C1 segment of cervical spinal cord (tissue), 14 donors: ENCODE measurements at places on chromosomes 5 and 9.

- DNase-seq = no peak
These were observed 138.0 kb downstream of the TMEM232 start for GRCh38 chr5:110588286-110588980.

GRCh38 chr5:169577951-169578350 is 5.6 kb upstream of the SPDL1 start:
- DNase-seq = no peak

- no peak for DNase-seq
These were observed 64.8 kb downstream of the GRIN3A start for GRCh38 chr9:101673642-101674041.

GRCh38 chr5:112253478-112254250 is 165.4 kb downstream of the EPB41L4A start:
- no peak for DNase-seq

DNA sequence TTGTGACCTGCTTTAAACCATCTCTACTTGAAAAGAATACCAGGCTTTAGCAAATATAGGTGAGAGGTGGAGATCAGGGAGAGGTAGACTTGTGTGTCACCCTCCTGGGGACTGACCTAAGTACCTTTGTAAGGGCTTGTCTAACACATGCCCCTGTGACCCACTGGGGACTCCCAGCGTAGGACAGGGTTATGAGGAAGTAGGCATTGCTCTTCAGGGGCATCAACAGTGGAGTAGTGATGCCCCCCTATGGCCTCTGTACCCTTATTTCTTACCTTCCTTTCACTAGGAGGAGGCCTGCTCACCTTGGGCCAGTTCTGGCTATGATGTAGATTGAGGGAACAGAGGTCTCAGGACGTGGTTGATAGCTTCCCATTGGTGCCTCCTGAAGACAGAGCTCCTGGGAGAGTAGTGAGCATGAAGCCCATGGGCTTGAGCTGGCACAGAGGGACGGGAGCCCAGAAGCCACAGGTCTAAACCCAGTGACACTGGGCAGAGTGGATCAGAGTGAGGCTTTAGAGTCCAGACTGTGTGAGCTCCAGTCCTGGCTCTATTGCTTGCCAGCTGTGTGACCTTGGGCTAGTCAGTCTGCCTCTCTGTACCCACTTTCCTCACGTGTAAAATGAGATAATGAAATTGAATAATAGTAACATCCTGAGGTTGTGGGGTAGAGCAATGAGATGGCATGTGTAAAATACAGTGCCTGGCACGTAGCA is 191.7 kb downstream of the AOPEP start:
- DNase-seq = no peak

DNA sequence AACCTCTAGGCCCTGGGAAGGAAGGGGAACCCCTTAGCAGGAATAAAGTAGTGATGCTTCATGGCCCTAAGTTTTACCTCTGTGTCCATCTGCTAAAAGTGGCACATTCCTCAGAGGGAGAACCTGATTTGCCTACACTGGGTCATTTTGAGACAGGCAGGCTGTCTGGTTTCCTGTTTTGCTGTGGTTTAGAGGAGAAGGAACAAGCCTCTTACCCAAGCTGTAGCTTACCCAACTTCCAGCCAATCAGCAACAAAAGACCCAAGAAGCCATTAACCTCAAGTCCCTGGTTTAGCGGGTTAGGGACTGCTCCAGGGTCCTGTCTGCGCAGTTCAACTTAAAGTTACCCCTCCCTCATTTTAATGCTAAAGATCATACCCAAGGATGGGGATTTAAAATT is 411.0 kb downstream of the MAT2B start:
- DNase-seq = no peak

- no peak for DNase-seq
These were observed 70.7 kb downstream of the THBS4 start for GRCh38 chr5:80105698-80106439.

GRCh38 chr5:80871541-80871961 is 88.6 kb upstream of the RASGRF2 start:
- no peak for DNase-seq

DNA sequence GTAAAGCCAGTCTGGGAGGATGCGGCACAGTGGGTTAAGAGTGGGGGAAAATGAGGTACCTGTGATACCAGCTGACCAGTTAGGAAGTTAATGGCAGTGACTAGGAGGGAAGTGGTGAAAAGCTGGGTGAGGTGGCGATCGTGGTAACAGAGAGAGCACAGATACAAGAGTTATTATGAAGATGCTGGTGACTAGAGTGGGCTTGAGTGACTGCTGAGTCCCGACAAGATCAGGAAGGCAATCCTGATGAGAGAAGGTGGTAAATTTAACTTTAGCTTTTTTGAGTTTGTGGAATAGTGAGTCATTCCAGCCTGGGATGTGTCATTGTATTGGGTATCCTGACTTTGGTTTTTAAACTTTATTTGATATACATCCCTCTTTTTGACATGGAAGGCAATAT is 38.8 kb downstream of the CMYA5 start:
- no peak for DNase-seq

- DNase-seq = no peak
These were observed 421.9 kb upstream of the FTMT start for GRCh38 chr5:121429761-121430160.

DNA sequence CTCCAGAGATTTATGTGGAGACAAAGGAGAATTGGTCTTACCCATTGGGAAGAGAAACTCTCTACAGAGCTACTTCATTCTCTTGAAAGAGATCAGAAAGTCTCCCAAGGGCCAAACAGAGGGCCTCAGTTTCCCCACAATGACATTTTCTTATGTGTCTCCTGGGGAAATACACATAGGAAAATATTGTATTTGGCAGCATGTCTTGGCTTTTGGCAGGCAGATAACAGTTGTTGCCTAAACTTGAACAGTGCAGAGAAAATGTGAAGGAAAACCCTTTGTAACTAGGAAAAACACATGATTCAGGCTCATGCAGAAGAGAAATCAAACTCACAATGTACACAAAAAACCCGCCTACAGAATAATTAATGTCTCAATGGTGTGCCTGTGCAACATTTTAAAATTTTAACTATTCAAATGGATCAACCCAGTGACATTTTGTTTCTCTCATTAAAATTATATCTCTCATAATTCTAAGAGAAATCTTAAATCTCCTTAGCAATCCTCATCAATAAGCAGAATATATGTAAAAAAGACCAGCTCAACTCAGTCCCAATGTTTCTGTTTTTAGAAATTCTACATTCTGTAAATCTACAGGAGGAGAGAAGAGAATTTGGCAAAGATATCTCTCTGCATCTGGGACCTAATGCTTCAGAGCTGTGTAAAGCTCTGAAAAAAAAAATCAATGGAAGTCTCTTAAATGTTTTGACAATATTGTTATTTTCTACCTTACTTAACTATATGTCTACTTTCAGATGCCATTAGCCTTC is 205.1 kb downstream of the ADAMTSL1 start:
- DNase-seq = no peak

DNA sequence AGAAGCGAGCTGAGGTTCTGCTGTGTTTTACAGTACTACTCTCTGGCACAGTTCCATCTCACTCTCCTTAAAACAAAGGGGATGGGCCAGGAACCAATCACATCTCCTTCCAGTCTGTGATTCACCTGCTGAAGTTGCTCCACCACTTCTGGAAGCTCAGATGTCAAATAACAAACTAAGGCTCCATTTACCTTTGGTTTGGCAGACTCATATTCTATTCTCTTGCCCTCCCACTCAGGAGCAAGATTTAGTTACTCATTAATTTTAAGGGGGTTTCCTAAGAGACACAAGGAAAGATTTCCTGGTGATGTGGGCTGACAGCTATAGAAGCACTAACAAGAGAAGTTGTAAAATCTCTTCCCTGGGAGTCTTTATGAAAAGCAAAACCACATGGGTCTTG is 37.8 kb upstream of the KIF2A start:
- DNase-seq = no peak

- DNase-seq = no peak
These were observed 22.7 kb upstream of the FIBCD1 start for GRCh38 chr9:130961511-130962300.

DNA sequence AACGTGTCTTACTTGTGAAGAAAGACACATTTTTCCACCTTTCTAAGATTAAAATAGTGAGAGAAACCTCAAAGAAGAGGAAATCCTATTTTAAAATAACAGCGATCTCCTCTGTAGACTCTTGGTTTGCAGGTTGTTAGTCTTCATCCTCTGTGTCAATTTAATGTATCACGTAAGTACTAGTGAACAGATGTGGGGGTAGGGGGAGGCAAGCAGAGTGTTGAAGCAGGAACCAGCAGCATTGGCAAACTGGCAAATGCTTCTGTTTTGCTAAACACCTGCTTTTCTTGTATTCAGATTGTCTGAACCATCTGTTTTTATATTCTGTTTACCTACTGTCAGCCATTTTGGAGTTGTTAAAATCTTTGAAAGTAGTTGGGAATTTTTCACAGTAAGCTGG is 159.3 kb upstream of the TLX3 start:
- DNase-seq = no peak

DNA sequence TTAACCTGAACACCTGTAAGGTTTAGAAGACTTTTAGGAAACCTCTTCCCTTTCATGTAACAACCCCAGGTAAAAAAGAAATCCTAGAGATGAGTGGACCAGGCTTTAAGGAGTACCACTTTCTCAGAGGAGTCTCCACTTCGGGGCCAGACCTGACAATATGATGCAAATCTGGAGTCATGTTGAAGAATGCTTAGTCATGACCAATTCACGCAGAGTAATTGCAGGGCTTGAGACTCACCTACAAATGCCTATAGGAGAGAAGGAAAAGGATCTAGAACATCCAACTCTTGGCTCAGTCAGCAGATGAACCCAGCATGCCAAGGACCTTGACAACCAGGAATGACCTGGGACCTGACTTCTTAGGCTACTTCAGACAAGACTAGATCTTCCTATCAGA is 235.4 kb downstream of the DOCK8 start:
- DNase-seq = no peak

GRCh38 chr9:134985451-134985850 is 67.7 kb upstream of the FCN1 start:
- DNase-seq = no peak

- DNase-seq = no peak
These were observed 12.4 kb downstream of the ANKRD33B start for GRCh38 chr5:10576121-10576789.

- DNase-seq = no peak
These were observed 409.9 kb downstream of the CTNND2 start for GRCh38 chr5:11494340-11494739.

- DNase-seq = no peak
These were observed 11.1 kb upstream of the S100Z start for GRCh38 chr5:76838481-76839261.

DNA sequence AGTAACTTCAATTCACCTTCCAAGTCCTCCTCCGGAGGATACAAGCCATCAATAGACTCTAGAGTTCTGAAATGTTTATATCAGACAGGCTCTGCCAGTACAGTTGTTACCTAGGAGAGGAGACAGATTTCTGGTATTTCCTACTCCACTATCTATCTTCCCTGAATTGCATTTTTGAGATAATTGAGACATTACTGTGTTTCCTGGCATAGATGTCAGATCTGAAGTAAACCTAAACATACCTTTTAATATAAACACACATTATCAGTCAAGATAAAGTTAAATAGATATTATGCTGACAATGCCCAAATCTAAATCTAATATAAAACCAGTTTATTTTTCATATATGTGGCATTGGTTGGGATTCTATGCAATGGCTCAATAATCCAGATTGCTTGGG is 8.2 kb upstream of the TYRP1 start:
- no peak for DNase-seq

GRCh38 chr5:65830856-65831255 is 95.5 kb upstream of the ERBIN start:
- no peak for DNase-seq

DNA sequence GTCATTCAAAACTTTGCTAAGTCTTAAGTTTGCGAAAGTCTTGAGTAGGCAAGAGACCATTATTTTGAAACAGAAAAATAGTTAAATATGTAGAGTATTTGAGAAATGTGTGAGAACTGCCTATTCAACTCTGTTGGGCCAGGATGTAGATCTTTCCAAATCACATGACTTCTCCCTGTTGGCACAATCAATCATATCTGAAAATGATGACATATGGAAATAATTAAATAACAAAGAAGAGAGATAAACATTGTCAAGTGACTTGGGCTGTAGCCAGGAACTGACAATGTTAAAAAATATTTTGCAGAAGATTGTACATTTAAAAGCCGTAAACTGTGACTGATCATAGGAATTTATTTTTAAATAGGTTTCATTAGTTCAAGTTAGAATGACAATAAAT is 104.6 kb upstream of the IL6ST start:
- no peak for DNase-seq

DNA sequence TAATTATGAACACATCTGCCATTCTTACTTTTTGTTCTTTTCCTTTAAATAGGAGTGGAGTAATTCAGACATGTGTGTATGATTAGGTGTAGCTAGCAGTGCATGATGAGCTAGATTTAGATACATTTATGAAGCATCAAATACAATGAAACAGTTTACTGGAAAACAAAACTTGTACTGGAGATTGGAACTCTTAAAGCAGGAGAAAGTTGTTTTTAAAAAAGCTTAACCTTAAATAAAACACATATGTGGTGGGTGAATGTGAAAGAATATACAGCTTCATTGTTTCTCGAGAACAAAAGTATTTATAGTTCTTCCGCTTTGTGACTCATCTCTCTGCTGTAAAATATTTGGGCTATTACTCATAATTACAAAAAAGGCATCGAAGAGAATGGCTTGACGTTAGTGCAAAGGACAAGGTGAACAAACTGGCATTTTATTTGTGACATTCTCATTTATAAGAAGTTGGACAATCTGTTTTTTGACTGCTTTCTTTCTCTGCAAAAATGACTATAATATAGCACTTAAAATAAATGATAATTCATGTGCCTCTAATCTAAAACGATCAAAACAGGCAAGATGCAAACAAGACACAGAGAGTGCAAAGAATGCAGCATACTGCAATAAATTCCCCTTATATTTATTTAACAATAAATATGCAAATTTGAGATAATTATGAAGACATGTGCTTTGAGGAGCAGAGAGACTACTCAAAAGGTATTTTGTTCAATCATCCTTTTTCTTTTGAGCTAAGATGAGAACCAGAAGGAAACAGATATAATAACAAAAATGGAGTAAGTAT is 478.8 kb downstream of the CETN3 start:
- DNase-seq = no peak

DNA sequence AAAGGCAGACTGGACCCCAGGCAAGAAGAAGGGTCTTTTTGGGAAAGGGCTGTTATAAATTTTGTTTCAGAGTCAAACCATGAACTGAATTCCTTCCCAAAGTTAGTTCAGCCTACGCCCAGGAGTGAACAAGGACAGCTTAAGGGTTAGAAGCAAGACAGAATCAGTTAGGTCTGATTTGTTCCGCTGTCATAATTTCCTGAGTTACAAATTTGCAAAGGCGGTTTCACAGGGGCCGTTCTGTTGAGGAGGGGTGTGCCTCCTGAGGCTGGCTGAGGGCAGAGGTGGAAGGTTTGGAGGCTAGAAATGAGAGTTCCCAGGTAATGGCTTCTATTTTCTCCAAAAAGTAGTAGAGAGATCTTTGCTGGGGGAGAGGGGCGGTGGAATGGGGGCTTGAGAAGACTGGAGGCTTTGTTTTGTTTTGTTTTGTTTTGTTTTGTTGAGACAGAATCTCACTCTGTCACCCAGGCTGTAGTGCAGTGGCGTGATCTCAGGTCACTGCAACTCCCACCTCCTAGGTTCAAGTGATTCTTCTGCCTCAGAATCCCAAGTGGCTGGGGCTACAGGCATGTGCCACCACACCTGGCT is 4.1 kb upstream of the CERCAM start:
- no peak for DNase-seq
